D721Med (cell line): ENCODE measurements at places on chromosomes 12 and 14.

GRCh38 chr12:56581418-56582145, 48.5 kb downstream of the BAZ2A start:
- no peak for DNase-seq

GRCh38 chr14:97846156-97846555, 1049.0 kb downstream of the VRK1 start:
- no peak for DNase-seq

- no peak for DNase-seq
These were observed 10.9 kb upstream of the ITGB7 start for GRCh38 chr12:53217931-53218307.

DNA sequence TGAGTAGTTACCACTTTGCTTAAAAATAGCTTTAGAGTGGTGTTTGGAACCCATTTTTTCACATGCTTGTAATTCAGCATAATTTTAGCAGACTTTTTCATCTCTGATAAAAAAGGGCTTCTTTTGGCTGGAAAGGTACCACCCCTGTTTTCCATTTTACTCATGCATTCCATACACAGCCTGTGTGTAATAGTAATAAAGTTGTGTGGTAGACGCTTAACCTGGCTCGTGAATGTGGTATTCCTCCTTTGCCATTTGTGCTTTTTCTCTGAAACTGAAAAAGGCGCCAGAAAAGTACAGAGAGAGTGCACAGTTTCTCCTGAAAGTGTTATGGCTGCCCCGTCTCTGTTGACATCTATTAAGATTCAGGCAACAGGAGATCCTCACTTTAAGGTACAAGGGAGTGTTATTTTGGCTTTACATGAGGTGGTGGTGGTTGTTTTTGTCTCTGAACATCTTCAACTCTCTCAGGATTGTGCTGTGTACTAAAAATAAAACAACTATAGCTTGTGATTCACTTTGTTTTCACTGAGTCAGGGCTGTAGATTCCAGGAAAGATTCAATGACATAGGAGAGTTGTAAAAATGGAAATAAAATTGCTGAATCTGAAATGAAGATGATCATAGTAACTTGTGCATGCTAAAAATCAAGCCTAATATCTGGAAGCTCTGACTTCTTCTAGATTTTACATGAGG, 45.6 kb upstream of the MIS18BP1 start:
- no peak for DNase-seq

DNA sequence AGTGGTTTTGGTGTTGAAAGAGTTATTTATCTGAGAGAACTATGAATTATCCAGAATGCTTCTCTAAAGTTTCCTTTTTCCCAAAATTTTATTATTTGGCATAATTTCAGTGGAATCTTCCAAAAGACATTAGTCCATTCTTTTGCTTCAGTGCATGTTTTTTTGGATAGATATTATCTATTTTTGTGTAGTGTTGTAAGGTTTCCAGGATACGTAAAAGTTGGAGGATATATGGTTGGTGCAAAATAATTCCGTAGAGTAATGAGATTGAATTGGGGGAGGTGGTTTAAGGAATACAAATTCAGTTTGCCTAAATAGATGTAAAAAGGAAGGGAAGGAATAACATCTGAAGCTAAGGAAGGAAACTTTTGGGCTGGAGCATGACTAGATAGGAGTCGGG, 186.6 kb downstream of the RGS6 start:
- no peak for DNase-seq

DNA sequence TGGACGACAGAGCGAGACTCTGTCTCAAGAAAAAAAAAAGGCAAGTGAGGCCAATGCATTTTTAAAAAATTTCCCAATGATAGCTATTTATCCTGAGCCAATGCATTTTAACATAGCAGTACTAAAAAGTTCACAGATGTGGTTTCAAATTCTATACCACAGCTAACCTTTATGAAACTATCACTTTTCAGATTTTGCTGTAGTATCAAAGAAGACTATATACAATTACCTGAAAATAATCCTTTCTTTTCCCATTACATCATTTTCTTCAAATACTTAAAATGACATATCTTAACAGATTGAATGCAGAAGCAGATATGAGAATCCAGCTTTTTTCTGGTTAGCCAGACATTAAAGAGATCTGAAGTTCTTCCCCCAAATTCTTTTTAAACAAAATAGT, 13.2 kb downstream of the ATF7 start:
- DNase-seq, result no peak

DNA sequence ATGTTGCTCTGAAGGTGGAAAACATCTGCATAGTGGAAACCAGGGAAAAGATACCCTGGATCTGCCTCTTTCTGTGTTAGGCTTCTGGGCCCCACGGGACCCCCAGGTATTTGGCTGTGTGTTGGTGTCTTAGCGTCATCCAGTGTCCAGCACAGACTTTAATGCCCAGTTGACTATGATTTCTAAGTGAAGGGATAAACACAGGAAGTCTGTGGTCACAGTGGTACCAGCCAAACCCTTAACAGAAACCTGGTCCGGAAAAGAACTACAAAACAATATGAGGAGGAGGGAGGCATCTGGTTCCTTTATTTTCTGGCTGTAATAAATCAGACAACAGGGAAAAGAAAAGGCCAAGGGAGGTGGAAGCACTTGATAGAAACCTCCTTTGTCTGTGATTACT, 56.4 kb downstream of the CMKLR1 start:
- no peak for DNase-seq

DNA sequence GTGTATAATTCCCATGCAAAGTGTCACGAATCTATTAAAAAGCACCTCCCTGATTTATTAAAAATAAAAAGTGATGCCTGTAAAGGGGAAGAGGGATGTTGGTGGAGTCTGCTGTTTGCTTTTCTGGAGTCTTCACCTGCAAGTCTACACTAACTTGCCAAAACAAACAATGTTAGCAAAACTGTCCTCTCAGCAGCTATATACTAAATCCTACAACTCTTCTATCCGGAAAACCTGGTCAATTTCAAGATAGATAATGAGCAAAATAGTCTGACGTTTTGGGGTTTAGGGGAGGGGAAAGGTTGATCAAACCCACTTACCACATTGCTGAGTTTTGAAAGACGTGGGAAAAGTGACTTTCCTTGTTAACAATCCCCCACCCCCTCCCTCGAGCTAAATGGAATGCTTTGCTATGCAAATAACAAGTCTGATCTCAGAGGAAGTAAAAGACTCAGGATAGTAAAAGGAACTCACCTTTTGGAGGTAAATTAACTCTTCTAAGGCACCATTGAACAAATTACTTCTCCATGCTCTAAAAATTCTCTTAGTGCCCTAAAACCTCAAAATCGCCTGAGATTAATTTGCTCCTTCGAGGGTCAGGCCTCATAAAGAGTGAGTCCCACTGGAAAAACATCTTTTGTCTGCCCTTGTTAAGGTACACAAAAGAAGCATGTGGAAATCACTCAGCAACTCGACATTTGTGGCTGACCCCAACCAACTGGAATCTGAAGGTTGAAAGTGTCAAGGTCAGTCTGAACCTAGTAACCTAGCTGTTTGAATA, 13.5 kb downstream of the BMP4 start:
- DNase-seq, result no peak

DNA sequence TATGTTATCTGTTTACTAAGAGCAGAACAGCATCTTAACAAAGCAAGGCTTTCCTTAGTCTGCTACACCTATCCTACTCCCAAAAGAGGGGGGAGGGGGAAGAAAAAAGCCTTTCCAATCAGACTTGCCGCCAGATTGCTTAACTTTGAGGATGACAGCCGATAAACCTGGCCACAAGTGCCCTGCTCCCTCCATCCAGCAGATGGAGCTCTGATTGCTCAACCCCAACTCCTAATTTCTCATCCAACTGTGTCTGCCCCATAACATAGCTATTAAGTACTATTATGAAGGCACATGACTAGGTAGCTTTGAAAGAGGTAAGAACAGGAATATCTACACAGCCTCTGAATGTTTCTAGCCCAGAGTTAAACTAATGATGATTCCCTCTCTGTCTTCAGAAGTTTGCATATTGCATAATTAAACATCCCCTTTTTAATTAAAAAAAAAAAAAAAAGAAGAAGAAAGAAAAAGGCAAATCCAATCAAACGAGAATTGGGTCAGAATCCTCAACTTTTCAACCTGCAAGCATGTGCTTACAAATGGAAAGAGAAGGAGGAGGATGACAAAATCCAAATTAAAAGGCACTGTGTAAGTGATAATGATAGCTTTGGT, 247.4 kb downstream of the GALC start:
- no peak for DNase-seq

GRCh38 chr12:70040141-70040540, 203.1 kb upstream of the CNOT2 start:
- DNase-seq, result no peak

DNA sequence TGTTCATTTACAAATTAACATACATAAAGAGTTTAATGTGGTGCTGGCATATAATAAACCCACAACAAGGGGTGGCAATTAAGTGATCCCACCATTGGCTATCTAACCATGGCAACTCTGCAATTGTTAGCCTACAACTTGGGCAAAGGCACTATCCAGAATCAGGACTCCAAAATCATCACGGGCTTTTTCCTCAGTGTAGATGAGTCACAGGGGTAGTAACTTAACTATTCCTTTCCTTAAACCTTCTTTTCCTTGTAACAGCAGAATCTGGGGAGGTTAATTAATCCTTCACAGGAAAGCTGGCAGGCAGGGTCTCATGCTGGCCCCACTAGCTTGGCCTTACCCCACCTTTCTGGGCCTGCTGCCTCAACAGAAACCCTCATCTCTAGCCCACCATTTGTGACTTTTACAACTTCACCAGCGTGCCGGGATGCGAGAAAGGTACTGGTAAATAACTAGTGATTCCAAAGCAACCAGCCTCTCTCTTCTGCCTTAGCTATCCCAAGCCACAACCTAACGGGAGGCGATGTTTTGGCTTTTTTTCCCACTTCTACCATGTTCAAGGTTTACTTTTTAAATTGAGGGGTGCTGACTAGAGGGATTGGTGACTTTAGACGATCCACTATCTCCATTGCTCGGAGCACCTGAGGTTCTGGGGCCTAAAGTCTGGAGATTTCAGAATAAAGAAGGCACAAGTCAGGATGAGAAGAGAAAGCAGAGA, 744 bp downstream of the ATP5MC2 start:
- DNase-seq, result no peak

DNA sequence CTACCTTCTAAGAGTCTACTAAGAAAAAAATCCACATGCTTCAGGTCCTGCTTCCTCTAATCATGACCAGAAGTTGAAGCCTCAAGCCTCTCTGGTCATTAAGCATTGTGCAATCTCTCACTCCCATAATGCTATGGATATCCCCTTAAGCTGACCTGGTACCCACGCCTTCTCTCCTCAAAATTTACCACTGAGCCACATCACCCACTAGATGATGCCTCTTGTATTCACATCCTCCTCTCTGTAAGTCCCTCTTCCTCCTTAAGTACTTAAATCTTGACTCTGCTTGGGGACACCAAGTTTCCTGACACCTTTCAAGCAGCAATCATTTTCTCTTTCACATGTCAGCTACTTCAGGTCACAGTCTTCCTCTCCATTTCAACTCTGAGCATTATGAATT, 9.8 kb downstream of the GALNT4 start:
- no peak for DNase-seq

DNA sequence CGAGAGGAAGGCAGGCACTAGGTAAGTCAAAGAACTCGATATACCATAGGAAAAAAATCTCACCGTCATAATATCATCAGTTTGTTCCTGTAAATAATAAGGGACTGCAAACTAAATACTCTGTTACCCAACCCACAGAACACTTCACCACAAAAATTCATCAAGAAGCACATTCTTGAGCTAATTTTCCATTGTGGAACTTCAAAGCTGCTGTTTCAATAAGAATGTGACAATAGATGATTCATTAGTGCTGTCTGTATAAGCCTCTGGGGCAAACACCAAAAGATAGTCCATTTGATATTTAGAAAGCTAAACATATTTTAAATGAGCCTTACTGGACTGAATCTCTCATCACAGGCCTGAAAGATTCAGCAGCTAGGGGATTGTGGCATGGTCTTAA, 219.4 kb downstream of the KSR2 start:
- no peak for DNase-seq

GRCh38 chr12:42222724-42223123, 15.3 kb downstream of the YAF2 start:
- DNase-seq, result no peak

DNA sequence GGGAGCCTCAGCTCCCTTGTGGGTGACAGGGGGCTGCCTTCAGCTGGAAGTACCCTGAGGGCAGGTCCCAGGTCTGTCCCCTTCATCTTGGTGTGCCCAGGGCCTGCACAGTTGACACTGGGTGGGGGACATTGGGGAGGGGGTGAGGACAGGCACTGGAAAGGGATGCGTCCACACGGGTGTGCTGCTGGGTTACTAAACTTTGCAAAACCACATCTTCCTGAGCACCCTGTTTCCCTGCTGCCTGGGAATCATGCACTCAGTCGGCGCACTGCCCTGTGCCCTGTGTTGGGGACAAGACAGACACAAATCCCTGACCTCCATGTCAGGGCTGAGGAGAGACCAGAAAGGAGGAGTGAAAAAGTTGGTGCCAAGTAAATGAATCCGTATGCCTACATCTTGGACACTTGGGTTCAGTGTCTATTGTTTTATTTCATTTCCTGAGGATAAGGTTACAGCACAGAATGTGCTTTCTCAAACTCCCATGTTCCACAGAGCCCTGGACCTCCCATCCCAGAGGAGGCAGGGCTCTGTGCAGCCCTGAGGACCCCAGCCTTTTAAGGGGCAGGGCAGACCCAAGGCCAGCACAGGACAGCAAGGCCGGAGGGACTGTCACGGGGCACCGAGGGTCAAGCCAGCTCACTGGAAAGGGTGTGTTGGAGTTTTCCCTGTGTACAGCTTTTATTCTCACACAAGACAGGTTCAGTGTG, 2.9 kb upstream of the SLC25A29 start:
- DNase-seq, result no peak

DNA sequence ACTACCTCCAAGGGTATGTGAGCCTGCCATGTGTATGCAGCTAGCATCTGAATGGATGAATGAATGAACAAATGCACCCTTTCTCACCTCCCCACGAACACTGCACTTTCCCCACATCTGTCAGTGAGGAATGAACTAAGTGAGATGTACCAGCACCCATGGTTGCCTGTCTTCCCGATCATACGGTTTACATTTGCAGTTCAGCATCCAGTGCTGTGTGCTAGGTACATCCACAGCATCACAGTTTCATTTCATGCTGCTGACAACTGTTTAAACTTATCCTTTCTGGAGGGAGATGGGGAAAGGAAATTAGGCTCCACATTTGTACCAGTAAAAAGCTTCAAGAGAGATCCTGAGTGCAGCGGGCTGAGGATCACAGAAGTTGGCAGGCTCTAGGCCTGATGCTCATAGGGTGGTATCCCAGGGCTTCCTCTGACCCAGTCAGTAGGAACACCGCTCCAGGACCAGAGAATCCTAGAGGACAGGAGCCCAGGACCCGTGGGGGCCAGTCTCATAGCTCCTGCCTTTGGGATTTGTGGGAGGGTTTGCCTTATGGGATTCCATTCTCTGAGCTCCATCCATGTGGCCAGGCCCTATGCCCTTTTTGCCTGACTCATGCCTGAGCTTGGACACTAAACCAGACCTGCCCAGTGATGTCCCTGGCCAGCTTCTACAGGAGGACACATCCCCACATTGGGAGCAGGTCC, 294.5 kb downstream of the CACNA1C start:
- no peak for DNase-seq

GRCh38 chr12:90712671-90713070, 242.3 kb downstream of the CCER1 start:
- no peak for DNase-seq
